Caki2 (cell line): ENCODE measurements at places on chromosomes 12 and 14. TPM values are rescaled to one million over a fixed set of nuclear protein-coding genes. Genes with fewer than 3 reads are reported as not detected.

DNA sequence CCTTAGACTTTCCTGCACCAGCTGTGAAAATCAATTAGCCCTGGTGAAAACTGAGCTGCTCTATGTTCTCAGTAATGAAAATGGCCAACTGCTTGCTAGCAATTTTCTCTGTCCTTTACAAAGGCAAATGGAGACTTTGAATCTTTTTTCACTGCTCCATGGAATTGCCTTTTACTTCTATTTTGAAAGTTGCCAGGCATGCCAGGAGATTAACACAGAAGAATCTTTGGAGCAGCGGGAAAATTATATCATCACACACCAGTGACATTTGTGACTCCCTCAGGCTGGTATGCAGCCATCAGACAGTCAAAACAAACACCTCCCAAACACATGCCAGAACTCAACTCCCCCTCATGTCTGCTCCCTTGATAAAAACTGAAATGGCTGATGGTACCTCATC is 872.0 kb upstream of the FLRT2 start:
- DNase-seq = no peak

DNA sequence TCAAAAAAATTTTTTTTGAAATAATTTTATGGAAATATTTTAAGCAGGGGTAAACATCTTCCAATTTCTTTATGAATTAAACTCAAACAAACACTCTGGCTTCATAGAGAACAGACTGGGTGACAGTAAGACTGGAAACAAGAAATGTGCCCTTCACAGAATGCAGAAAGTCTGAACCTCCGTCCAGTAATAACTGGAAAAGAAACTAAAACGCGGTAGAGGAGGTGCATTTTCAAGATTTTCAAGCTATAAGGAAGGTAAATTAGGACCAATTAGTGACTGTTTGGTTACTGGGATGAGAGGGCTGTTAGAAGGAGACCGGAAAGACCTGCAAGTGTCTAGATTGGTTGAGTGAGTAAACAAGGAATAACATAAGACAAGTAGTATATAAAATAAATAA is 245.7 kb downstream of the CEP128 start:
- DNase-seq = no peak

DNA sequence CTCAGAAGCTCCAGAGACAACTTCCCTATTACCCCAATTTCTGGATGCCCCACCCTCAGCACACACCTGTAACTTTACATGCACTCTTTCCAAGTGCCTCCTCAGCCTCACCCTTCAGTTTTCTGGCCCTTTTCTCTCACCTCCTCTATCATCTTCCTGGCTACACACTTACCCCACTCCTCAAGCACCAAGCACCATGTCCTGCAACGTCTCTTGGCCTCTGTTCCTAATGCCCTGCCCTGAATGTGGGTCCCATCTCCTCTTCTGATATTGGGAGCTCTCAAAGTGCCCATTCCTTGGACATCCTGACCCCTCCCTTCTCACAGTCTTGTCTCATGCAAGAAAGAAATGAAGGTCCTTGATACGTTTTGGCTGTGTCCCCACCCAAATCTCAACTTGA is 1.2 kb downstream of the KRT72 start:
- no peak for DNase-seq

GRCh38 chr14:57970175-57970574 is 104.3 kb upstream of the SLC35F4 start:
- no peak for DNase-seq

DNA sequence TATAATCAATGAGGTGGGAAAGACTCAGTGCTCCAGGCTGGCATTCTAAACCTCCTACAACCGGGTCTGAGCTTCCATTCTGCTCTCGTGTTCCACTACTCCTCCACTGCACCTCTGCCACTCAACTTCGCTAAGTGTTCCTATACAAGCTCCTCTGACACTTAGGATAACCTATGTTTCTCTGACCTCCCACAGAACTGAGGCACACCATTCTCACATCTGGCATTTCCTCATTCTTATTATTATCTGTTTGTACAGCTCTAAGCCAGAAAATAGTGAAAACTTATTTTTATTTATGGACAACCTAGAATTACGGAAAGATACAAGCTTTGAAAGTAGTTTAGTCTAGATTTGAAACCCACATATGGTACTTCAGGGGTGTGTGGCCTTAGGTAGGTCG is 127.0 kb downstream of the MED13L start:
- DNase-seq = no peak

SRRM4 gene
- total RNA-seq = not detected in 2 replicates

DNA sequence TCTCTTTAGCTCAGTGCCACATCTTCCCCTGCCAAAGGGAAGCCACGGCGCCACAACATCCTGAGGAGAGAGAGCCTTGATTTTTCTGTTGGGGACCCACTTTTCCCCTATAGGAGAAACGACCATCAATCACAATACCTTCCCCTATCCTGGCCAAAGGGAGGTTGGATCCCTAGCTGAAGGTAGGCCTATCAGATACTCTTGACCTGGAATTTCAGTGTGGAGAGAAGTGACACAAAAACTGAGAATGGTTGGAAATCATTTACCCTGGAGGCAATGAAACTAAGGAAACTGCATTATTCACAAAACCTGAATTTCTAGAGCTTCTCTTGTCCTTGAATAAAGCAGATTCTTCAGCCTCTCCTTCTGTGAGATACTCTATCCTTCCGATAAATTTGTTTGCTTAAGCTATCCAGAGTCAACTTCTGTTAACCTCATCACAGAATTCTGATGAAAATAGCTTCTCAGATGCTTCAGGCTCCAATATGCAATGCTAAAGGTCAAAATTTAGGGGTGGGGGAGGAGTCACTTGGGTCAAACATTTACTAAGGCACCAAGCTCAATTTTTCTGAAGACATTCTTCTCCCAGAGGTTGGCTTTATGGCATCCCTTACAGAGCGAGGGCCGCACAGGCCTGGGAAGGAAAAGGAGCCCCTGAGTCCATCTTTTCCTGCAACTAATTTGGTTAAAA is 27.0 kb upstream of the DUSP6 start:
- no peak for DNase-seq

DNA sequence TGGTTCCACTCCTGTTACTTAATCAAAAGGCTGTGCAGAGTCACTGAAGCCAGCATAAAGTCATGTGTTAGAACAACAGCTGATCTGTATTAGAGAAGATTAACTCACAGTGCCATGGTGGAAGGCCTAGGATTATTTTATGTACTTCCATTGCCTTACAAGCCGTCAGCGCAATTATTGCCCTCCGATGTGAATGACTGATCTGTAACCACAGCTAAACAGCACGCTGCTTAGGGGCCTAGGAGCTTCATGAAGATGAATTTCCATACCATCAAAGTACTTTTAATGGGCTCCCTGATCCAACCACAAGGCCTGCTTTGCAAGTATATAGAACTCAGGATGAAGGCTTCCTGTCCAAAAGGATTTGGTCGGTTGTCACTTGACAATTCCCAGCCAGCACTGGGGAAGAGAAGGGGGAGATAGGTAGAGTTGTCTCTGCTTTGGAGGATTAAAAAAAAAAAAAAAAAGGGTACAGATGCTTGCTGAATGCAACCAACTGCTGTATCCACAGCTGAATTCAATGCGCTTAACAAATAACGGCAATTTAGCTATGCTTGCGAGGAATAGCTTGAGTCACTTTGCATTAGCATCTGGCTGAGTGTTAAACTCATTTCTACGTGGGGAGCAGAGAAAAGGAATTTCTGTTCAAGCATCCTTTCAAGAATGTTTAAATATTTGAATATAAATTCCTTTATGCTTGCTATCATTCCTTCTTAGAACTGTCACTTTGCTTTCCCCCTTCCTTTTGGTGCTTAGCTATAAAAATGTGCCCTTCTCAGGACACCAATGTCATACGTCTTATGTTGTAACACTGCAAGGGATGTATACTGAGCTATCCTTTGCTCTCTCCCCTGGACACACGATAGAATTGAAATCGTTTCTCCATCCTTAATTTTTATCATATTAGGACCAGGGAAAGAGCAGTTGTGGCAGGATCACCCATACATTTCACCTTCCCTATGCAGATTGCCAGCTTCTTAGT is 387.8 kb downstream of the SOX5 start:
- DNase-seq = no peak

RPAP3 gene
- total RNA-seq = 10.7 and 18.9 TPM in 2 replicates

GRCh38 chr12:85814741-85815140 is 21.5 kb downstream of the RASSF9 start:
- DNase-seq = no peak

GRCh38 chr12:132746613-132747012 is 15.0 kb downstream of the ANKLE2 start:
- DNase-seq = no peak

KRT73 gene
- 0.51 TPM in 1 of 2 replicates, not detected in the other for total RNA-seq

GRCh38 chr14:73344319-73344718 is 107.0 kb downstream of the PAPLN start:
- no peak for DNase-seq

DNA sequence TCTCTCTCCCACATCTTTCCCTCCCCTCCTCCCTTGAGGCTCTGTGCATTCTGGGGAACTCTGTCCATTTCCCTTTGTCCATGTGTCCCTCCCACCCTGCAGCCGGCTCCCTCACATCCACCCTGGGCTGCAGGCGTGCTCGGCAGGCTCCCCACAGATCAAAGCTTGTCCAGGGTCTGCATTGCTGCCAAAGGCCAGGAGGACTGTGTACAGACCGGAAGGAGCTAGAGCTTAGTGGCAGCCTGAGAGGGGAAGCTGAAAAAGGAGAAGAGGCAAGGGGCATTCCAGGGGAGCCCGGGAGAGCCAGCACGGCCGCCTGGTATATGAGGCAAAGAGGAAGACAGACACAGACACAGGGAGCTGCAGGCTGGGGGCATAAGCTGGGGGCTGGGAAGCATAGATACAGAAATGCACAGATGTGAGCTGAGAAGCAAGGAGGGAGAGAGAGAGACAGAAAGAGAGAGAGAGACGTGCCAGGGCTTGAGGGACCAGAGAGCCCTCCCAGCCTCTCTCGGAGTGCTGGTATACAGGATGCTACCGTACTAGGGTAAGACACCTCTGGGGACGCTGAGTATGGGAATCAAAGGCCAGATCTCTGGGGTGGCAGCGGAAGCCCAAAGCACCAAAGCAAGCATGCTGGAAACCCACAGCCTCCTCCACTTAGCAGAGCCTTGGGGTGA is 3.3 kb downstream of the CD4 start:
- no peak for DNase-seq

OVCH1 gene
- total RNA-seq = not detected in 2 replicates

CLEC6A gene
- not detected in 2 replicates for total RNA-seq

DNA sequence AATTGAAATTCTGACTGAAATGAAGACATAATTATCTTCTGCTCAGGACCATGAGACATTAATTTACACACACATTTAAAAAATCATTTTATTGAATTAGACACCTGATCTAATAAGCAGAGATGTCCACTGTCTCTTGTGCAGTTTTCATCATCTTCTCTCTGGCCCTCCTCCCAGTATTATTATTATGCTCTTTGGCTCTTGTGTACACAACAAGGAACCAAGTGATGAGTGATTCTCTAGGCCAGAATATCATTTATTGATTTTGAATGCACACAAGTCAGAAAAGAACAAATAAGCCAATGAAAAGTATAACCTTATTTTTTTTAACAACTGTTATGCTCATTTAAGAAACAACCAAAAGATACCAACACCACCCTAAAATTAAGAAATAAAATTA is 244.7 kb upstream of the KRR1 start:
- DNase-seq = no peak

LBHD2 gene
- 7.5 TPM in 1 of 2 replicates, not detected in the other for total RNA-seq

CLEC4C gene
- total RNA-seq = not detected in 2 replicates

GRCh38 chr12:121026274-121027045 is 10.2 kb upstream of the C12orf43 start:
- no peak for DNase-seq

- DNase-seq = no peak
Measured at GRCh38 chr12:74552201-74552600, 14.6 kb downstream of the ATXN7L3B start.

DNA sequence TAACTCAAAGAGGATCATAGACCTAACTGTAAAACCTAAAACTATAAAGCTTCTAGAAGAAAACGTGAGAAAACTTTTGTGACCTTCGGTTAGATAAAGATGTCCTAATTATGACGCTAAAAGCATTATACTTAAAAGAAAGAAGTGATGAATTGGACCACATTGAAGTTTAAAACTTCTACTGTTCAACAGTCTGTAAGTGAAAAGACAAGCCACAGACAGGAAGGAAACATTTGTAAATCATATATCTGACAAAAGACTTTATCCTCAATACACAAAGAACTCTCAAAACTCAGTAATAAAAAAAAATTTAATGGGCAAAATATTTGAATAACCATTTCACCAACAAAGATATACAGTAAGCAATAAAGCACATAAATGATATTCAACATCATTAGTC is 344.3 kb downstream of the EGLN3 start:
- DNase-seq = no peak
